Psoas muscle (tissue), 8 donors: ENCODE measurements at places on chromosomes 16 and 17. TPM values are rescaled to one million over a fixed set of nuclear protein-coding genes. Genes with fewer than 3 reads are reported as not detected.

- DNase-seq: no peak
Measured at GRCh38 chr17:11241611-11242226, 706 bp downstream of the SHISA6 start.

DNA sequence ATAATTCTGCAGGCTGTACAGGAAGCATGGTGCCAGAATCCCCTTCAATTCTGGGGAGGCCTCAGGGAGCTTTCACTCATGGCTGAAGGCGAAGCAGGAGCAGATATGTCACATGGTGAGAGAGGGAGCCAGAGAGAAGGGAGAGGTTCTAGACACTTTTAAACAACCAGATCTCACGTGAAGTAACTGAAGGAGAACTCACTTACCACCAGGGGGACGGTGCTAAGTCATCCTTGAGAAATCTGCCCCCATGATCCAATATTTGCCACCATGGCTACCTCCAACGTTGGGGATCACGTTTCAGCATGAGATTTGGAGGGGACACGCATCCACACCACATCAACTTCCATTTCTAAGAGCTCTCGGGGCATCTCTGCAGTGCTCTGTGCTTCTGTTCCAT is 37.4 kb upstream of the GNA13 start:
- no peak for DNase-seq

- peak; percentile 73 for DNase-seq
Measured at GRCh38 chr16:66926961-66927436, 1.7 kb upstream of the RRAD start.

DNA sequence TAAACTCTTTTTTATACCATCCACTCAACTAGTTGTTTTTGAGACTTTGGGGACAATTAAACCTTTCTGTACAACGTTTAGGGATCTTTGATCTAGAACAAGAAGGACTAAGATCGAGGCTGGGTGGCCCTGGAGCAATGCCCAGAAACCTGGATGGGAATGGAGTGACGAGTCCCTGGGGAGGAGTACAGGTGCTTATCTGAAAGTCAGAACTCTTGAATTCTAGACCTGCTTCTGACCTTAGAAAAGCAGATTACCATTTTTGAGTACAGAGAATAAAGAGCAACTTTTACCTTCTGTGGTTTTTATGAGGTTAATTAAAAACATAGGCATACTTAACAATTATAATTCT is 17.8 kb downstream of the UBE2Z start:
- no peak for DNase-seq

GRCh38 chr16:86968866-86969265 is 348.3 kb downstream of the C16orf95 start:
- no peak for DNase-seq

DNA sequence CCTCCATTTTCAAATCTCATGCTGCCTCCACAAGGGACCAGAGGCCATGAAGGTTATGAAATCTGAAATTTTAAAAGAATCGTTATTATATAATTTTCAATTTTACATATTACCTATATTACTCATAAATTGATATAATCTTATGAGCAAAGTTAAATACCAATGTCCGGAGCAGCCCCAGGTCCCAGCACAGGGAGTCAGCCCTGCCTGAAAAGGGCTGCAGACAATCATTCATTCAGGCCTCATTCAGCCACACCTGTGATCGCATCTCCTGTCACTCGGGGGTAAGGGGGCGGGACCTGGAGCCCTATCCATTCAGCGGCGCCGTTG is 172.5 kb downstream of the AHSP start:
- DNase-seq: no peak

DNA sequence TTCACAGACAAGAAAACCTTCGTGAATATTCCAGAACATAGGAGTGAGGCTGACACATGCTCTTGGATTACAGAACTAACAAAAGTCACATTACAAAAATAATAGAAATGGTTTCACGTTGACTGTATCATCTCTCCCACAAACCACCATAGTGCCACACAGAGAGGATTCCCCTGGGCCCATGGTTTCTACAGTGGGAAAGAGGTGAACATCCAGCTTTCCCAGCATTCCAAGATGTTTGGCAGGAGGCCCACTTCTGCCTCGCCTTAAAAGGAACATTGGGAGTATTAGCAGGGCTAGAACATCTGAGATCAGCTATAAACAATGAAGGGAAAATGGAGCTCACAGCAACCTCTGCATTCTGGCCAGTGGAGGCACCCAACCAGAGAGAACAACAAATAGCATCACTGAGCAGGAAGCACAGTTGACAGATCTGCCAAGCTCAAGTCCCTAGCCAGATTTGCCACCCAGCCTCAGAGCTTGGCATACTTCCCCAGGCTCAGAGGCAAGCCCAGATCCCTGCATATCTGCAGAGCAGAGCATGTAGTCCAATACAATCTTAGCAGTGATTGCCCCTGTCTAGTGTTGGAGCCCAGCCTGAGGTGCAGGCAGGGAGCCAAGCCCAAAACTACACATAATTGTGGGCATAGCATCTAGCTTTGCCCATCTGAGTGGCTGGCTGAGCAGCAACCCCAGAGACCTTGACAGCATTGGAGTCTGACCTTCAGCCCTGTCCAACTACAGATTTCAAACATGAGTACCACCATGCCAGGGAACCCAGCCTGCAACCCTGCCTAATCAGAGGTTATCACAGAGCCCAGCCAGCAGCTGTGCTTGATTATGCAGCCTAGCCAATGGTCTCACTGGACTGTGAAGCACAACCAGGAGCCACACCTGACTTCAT is 260.4 kb downstream of the CEP112 start:
- no peak for DNase-seq

GRCh38 chr17:60577147-60577915 is 22.7 kb upstream of the PPM1D start:
- DNase-seq: no peak

- no peak for DNase-seq
Measured at GRCh38 chr16:65314627-65315008, 192.8 kb upstream of the CDH11 start.

DNA sequence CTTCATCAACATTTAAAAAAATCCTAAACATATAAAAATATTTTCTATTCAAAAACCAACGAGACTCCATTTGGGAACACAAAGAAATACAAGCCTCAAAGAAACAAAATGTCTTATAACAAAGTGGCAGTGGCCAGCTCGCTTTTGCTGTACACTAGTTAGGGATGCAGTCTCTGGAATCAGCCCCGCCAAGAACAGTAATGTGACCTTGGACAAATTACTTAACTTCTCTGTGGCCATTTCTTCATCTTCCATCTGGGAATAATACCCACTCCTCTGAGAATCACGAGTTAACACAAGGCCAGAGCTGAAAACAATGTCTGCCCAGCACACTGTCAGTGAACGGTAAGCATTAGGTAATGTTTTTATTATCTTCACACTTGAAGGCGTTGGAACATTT is 5.6 kb downstream of the STAT5B start:
- DNase-seq: no peak

GRCh38 chr17:42405963-42406495 is 17.0 kb downstream of the CAVIN1 start:
- peak; percentile 92 for DNase-seq

- DNase-seq: no peak
Measured at GRCh38 chr17:76270127-76270592, 5.0 kb downstream of the UBALD2 start.

DNA sequence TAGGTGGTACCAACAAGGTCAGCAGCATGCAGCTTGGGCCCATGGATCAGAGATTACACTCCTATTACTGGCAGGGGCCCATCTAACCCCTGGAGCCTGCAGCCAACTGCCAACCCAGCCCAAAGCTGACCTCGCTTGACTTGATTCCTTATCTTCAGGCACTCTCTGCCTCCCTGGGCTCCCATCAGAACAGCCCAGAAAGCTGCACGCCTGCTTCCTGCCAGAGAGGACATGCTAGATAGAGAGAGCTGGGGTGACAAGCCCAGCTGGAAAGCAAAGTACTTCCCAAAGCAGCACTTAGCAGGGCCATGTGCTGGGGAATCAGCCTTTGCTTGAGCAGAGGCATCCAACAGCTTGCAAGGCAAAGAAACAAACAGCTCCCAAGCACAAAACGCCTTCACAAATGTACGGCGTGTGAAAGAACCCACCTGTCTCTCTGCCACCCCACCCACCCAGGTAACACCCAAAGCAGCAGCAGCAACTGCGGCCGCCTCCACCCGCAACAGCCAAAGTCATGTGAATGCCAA is 74.2 kb upstream of the NLK start:
- DNase-seq: no peak

- DNase-seq: no peak
Measured at GRCh38 chr16:3554351-3554928, 22.8 kb downstream of the NLRC3 start.

DNA sequence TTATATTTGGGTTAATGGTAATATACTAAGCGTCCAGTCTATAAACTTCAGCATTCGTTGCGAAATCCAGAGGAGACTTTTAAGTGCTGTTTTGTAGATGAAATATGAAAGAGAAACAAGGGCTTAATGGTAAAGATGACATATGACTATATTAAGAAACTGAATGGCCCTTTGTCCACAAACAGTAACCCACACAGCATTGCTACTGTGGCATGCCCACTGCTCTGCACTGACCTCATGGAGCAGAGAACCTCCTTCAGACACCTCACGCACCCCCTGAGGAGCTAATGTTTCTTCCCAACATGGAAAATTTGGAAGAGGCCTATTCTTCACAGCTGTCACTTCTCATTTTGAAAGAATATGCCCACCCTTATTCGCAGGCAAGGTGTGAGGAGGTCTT is 26.7 kb downstream of the ASPA start:
- no peak for DNase-seq

DNA sequence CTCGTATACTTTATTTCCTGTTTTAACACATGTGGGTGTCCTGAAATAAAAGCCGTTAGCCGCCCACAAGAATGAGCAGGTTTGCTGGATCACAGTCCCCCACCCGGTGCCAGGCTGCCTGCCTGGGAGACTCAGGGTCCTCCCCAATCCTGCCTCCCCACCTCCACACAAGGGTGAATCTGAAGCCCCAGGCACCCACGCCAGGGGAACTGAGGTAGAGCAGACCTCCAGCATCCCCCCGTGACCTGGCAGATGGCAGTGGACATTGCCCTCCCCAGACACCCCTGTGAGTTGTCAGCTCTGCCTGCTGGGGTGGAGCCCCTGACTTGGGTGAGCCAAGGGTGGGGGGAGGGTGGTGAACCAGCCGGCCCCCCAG is 114.8 kb downstream of the METRNL start:
- DNase-seq: peak; percentile 47

The CACNG5 gene
- total RNA-seq: not detected

The ACOX1 gene
- 65.3 TPM for total RNA-seq

The USP43 gene
- total RNA-seq: not detected

The RPL26 gene
- 1,346 TPM for total RNA-seq

The ASIC2 gene
- total RNA-seq: not detected

The SNAI3 gene
- total RNA-seq: 4.2 TPM

The TERB1 gene
- 0.26 TPM for total RNA-seq

The HOXB13 gene
- total RNA-seq: not detected

The LRRC75A gene
- 0.20 TPM for total RNA-seq

The PRCD gene
- 1.7 TPM for total RNA-seq

The KRT33A gene
- not detected for total RNA-seq
